Activated CD4-positive, alpha-beta T cell treated with anti-CD3 and anti-CD28 coated beads, Interleukin-2, amount 50 U/mL, for 16 hours (primary cell): ENCODE measurements at places on chromosomes 7 and 10.

DNA sequence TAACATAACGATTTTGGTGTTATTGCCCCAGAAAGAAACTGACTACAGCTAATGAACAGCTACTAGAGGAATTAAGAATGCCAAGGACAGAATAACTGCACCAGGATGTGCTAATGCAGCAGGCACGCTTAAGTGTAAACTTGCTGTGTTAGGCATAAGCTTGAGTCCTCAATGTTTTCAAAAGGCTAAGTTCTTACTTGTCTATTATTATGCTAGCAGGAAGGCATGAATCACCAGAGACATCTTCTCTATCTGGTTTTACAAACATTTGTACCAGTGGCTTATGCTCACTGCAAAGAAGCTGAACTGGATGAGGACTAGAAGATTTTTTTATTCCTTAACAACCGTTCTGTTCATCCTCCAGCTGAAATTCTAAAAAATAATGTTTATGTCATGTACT, 1035.3 kb downstream of the NRG3 start:
- DNase-seq, result no peak

DNA sequence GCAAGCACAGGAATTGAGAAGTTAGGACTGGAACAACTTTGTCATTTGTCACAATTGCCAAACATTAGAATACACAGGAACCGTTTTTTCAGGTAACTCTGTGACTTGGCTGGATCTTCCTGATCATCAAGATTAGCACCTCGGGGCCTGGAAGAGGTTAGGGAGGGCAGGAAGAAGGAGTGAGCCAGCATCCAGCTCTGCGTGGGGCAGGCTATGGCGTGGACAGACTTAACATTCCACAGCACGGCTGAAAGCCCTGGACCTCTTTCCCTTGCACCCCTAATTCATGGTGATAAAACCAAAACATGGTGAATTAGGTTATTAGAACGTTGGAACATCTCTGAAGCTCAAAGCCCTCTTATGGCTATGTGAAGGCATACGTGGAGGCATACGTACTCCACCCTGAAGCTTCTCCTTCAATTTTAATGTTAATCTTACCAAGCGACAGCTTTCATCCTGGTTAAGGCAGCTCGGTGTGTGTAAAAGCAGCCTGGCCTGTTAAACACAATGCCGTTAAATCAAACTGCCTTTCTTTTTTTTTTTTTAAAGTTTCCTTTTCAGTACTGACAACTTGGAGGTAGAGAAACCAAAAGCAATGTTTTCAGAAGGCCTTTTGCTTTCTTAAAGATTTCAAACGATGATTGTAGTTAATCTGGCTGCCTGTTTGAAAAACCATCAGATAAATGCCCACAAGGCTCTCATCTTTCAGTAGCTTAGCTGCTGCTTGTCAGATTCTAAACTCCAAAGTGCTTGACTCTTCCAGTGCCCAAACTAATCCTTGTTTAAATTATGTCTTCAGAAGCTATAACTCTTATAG, 4.5 kb downstream of the GRK5 start:
- peak; percentile 33 for DNase-seq

- no peak for DNase-seq
These were observed 183.2 kb downstream of the FGFR2 start for GRCh38 chr10:121415063-121415399.

DNA sequence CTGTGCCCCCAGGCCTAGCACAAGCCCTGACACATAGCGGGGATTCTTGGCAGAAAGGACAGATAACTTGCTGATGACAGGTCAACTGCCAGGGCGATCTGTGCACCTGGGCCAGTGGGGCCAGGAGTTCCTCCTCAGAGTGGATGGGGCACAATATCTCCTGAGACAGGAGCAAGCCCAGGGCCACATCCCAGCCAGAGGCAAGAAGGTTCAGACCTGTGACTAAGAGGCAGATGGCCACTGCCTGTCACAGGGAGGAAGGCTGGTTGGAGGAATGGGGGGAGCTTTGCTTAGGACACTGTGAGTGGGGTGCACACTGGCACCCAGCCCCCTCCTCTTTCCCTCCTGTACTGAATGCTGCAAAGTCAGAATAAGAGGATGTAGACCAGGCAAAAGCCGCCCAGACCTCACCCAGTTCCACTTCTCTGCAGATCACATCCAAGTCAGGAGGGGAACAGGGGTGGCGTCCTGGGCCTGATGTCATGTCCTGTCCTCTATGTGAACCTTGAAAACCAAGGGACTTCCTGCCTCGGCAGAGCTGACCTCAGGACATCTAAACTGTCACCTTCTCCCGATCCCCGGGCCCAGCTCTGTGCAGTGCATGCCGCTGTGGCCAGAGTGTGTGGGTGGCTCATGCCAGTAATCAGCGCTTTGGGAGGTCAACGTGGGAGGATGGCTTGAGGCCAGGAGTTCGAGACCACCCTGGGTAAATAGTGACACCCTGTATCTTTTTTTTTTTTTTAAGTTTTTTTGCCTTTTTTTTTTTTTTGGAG, 1.3 kb downstream of the GUSB start:
- DNase-seq, result peak; percentile 74

DNA sequence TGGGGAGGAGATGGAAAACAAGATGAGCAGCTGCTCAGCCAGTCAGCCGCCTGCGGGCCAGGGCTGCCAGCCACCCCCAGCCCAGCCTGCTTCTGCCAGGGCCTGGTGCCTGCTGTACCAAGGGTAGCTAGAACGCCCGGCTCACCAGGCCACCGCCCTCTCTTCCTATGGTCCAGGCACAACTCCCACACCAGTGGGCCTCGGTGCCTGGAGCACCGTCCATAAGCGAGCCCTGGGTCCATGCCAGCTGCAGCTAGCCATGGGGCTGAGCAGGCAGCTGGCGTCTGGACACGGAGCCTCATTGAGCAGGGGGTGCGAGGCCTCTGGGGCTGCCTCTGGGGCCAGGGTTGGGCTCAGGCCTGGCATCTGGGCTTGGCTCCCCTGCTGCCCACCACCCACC, 8.5 kb upstream of the RABGEF1 start:
- no peak for DNase-seq

GRCh38 chr10:127715782-127716378, 21.1 kb upstream of the FOXI2 start:
- peak; percentile 4 for DNase-seq

DNA sequence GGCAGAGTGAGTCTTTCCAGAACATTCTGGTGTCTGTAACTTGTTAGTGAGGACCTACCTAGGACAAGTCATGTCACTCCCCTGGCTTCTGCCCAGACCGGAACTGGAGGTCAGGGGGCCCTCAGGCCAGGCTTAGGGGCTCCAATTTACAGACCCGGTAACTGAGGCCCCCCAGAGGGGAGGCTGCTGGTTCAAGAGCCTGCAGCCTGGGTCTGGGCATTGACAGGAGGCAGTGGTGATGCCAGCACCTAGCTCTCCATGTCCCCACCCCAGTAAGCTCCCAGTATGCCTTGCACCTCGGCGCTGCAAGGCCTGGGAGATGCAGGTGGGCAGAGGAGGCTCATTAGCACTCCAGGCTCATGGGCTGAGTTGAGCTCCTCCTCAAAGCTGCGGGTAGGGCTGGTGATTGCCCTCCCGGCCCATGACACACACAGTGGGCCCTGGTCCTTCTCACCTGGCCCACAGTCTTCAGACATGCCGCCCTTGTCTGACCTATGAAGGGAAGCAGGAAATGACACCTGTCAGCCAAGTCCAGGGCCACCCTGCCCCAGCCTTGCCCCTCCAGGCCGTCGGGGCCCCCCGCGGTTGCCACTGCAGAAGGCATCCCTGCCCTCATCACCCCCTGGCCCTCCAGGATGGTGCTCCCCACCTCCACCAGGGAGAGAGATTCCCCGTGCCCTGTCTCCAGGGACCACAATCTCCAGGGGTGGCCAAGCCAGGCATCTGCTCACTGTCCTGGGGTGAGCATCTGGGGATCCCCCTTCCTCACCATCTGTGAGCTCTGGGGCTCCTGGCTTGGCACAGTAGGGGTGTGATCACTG, 88.3 kb upstream of the TMEM248 start:
- no peak for DNase-seq

- no peak for DNase-seq
These were observed 222.9 kb downstream of the MTERF1 start for GRCh38 chr7:91657483-91658071.

DNA sequence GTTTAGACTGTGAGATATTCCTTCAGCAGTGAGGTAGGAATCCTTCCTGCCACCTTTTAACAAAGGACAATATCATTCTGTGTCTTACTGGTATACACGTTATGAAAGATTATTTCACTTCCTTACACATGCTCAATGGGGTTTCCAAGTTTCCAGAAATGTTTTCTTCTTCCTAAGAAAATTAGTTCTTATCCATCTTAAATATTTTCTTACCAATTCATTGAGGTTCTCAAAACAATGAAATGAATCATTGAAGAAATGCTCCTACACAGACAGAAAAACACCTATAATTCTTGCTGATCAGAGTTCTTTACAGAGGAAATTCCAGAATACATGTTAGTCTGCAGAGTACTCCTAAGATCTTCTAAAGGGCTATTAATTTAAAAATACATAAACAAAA, 51.4 kb upstream of the SEC61G start:
- DNase-seq, result no peak

- no peak for DNase-seq
These were observed 7.7 kb downstream of the NEURL1 start for GRCh38 chr10:103501186-103501585.

DNA sequence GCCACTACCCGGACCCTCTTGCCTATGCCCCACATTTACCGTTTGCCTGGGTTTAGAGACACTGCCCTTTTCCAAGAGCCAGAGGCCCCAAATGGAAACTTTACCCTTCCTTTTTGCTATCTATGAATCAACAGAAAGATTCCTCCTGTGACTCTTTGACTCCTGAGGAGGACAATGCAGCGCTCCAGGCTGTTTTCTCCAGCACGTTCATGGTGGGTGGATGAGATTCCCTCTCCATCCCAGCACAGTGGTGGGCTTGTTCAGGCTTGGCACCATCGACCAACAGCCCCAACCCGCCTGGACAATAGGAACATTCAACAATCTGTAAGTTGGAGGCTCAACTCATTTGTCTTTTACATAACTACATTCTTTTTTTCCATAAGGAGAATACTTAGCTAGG, 55.9 kb downstream of the DLD start:
- DNase-seq, result no peak

GRCh38 chr7:133571076-133571475, 318.2 kb downstream of the EXOC4 start:
- no peak for DNase-seq

DNA sequence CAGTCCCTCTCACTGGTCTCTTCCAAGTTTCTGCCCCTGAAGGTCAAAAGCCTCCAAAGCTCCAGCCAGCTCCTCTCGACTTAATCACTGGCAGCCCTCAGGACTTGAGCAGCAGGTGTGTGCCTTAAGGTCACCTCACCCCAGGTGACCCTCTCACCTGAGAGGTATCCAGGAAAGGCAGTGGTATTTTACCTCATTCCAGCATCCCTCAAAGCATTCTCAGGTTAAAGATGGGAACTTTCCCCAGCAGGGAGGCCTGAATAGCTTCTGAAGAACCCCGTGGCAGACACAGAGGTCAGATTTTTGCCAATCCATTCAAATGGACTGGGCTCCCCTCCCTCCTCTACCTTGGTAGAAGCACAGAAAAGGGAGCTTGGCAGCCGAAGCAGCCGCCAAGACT, 148.2 kb downstream of the GFRA1 start:
- DNase-seq, result no peak

- no peak for DNase-seq
These were observed 187.9 kb upstream of the IMMP2L start for GRCh38 chr7:111750228-111750627.

- DNase-seq, result no peak
These were observed 3.3 kb downstream of the PCDH15 start for GRCh38 chr10:54797636-54798321.

GRCh38 chr7:115014794-115015193, 92.9 kb downstream of the MDFIC start:
- no peak for DNase-seq

DNA sequence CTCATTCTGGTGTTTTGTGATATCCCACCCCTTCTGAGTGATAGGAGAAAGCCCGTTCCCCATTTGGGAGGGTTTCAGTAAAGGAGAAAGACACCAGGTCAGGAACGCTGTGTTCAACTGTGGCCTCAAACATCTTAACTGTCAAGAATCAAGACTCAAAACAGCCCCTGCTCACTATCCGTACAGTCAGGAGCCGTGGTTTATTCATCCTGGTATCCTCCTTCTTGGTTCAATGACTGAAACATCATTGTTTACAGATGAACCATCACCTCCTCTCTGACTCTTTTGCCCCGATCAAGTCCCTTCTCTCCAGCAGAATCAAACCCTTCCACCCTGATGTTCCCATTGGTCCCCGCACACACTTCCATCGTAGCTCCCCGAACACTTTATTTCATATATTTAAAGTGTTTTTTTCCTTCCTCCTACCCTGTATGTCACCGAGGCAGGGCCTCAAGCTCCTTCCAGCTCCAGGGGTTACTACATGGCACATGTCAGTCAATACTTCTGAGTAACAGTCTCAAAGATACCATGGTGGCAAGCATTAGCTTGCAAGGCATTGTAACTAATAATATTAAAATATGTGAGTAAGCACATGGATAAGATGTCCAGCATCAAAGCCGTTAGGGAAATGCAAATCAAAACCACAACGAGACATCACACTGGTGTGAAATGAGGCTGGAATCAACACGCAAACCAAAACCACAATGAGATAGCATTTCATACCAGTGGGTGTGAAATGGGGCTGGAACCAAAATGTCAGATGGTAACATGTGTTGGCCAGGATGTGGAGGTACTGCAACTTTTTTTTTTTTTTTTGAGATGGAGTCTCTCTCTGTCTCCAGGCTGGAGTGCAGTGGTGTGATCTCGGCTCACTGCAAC, 124.7 kb upstream of the C1QL3 start:
- DNase-seq, result peak; percentile 82

GRCh38 chr7:39465055-39465929, 100.9 kb upstream of the YAE1 start:
- peak; percentile 58 for DNase-seq

GRCh38 chr10:107215681-107216080, 51.2 kb upstream of the SORCS1 start:
- no peak for DNase-seq

DNA sequence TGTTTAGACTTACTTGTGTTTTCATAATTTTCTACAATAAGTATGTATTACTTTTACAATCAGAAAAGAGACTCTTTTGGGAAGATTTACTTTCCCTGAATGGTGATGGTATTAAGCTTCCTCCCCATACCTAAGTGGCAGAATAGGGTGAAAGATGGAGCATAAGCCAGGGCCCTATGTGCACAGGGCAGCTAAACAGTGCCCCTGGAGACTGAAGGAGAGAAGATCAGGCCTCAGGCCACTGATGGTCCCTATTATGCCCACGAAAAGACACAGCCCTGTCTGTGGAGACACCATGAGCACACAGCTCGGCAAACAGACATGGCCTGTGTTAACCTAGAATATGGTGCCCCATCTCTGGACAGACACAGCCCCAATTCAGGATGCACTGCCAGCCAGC, 139.4 kb downstream of the OAT start:
- no peak for DNase-seq

GRCh38 chr10:113000876-113001598, 51.0 kb downstream of the TCF7L2 start:
- no peak for DNase-seq

GRCh38 chr10:91163869-91164474, 56.5 kb upstream of the PCGF5 start:
- DNase-seq, result peak; percentile 68

DNA sequence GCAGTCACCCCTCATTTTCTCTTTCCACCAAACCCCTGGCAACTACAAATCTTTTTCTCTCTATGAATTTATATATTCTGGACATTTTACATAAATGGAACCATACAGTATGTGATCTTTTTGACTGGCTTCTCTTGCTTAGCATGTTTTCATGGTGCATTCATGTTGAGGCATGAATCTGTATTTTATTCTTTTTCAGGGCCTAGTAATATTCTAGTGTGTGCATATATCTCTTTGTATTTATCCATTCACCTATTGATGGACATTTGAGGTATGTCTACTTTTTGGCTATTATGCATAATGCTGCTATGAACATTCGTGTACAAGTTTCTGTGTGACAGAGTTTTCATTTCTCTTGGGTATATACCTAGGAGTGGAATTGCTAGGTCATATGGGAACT, 78.2 kb downstream of the HACD1 start:
- no peak for DNase-seq
